ENCODE measurements at places on chromosomes 3 and 15. TPM values are rescaled to one million over a fixed set of nuclear protein-coding genes. Genes with fewer than 3 reads are reported as not detected.

DNA sequence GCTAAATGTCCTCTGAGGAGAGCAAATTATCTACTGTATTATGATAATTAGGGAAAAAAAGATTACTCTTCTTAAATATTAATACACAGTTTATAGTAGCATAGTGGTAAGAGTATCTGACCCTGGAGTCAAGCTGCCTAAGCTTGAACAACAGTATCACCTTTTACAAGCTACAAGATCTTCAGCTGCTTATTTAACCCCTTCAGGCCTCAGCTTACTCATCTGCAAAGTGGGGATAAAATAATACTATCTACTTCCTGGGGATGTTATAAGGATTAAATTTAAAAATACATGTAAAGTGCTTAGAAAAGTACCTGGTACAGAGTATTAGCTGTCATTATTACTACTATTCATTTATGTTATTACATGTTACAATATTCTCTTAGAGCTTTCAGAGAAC, 42.0 kb downstream of the SUMF1 start:
- H3K4me1 ChIP-seq: no peaks in the 10 kb centered on the region
- H3K27me3 ChIP-seq: no peaks in the 10 kb centered on the region
- peaks cover 2% of the 10 kb centered on the region for H3K36me3 ChIP-seq
- H3K4me3 ChIP-seq: no peak overlapping the region
- no peak for DNase-seq

RBPMS2 gene
- 0.32 TPM for total RNA-seq

- no peak for DNase-seq
- peaks cover 9% of the 10 kb centered on the region for H3K4me1 ChIP-seq
- no peak overlapping the region for H3K4me3 ChIP-seq
- no peaks in the 10 kb centered on the region for H3K27me3 ChIP-seq
- no peak overlapping the region for H3K27ac ChIP-seq
Measured at GRCh38 chr3:158352551-158352950, 218.4 kb upstream of the MLF1 start.

GRCh38 chr3:194496217-194496919, 9.6 kb upstream of the ATP13A3 start:
- H3K27me3 ChIP-seq: no peaks in the 10 kb centered on the region
- H3K27ac ChIP-seq: no peak overlapping the region
- DNase-seq: no peak
- no peaks in the 10 kb centered on the region for H3K36me3 ChIP-seq
- H3K4me1 ChIP-seq: peaks cover 31% of the 10 kb centered on the region

HHLA2 gene
- 0.84 TPM for total RNA-seq

DNA sequence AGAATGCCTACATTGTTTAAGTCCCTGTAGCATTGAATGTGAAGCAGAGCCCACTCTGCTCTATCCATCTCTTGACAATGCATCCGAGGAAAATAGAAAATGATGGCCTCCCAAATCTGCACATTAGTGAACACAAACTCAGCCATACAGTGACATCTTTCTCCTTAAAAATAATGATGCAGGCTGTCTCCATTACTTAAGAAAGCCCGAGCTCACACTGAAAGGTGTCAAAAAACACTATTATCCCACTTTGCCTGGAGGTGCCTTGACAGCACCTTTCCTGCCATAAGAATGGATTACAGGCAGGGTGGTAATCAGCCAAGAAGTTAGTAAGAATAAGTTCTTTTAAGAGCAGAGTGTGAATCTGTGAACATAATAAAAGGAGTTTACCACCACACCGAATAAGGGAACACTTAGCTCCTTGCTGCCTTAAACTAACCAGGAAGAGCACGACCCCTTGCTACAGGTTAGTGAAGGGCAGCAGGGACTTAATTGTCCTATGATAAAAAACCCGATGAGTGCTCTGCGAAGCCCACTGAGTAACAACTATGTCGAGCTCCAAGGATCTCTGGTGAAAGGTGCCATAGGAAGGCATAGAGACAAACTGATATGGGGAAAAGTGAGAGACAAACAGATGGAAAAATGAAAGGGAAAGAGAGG, 123.2 kb upstream of the TUSC7 start:
- no peak overlapping the region for H3K4me3 ChIP-seq
- no peaks in the 10 kb centered on the region for H3K4me1 ChIP-seq
- H3K27ac ChIP-seq: no peak overlapping the region
- no peaks in the 10 kb centered on the region for H3K36me3 ChIP-seq

- no peaks in the 10 kb centered on the region for H3K4me1 ChIP-seq
- no peaks in the 10 kb centered on the region for H3K27me3 ChIP-seq
- DNase-seq: no peak
Measured at GRCh38 chr3:88044411-88044810, 14.4 kb downstream of the CGGBP1 start.

DNA sequence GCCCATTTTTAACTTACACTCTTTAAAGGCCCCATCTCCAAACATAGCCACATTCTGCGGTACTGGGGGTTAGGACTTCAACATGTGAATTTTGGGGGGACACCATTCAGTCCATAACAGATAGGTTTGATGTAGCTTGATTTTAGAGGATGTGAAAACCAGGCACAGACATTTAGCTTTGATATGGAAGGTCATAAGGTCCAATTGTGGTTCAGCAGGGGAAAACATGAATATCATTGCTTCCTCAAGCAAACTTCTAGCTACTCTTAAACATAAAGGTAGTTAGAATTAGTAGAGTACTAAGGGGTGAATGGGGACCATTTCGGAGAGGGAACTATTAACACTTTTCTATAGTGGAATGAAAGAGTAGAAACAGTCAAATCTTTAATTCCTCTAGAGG, 13.6 kb upstream of the NFKBIZ start:
- H3K27me3 ChIP-seq: no peaks in the 10 kb centered on the region
- no peaks in the 10 kb centered on the region for H3K36me3 ChIP-seq
- peaks cover 58% of the 10 kb centered on the region for H3K4me1 ChIP-seq
- no peak overlapping the region for H3K27ac ChIP-seq
- H3K4me3 ChIP-seq: no peak overlapping the region
- DNase-seq: no peak

DNA sequence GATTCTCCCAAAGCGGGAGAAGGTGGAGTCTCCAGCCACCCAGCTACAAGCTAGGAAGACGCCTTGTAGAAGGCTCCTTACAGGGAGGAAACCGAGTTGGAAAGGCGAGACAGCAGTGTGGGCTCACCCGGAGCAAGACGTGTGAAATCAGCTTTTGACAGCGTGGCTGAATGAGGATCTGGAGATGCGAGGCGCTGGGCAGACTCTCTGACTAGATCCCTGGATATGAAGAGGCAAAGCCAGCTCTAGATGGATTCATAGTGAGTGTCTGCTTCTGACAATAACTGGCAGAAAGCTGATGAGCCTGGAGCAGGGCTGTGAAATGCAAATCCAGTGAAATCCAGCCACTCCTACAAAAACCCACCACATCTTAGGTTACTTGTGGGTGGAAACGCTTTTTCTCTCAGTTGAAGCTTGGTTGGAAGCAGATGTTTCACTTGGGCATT, 41.0 kb downstream of the GOLGA6A start:
- no peaks in the 10 kb centered on the region for H3K4me1 ChIP-seq
- DNase-seq: no peak
- no peaks in the 10 kb centered on the region for H3K27me3 ChIP-seq
- no peak overlapping the region for H3K27ac ChIP-seq

AGTR1 gene
- total RNA-seq: not detected
